ENCODE measurements at places on chromosomes 6 and 20.

DNA sequence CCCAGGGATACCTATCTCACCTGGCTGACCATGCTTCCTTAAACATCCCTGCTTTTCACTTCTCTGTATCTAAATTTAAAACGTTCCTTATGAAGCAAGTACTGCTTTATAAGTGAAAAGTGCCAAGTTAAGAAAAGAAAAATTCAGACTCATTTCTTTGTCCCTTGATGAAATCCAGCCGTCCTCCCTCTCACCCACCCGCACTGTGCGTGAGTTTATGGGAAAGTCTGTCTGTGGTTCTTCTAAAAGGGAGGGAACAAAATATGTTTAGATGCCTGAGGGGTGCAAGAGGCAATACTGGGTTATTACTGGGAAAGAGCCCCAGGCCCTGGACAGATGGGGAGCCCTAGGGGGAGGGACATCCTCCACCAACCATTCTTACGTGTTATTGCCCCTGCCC is 31.2 kb downstream of the SPDEF start:
- no peak for DNase-seq

GRCh38 chr6:105810105-105810921 is 275.8 kb upstream of the PRDM1 start:
- peak; percentile 91 for DNase-seq

GRCh38 chr6:135887069-135887468 is 35.6 kb downstream of the PDE7B start:
- DNase-seq, result no peak

- DNase-seq, result no peak
Measured at GRCh38 chr6:13538600-13538999, 35.8 kb upstream of the SIRT5 start.

DNA sequence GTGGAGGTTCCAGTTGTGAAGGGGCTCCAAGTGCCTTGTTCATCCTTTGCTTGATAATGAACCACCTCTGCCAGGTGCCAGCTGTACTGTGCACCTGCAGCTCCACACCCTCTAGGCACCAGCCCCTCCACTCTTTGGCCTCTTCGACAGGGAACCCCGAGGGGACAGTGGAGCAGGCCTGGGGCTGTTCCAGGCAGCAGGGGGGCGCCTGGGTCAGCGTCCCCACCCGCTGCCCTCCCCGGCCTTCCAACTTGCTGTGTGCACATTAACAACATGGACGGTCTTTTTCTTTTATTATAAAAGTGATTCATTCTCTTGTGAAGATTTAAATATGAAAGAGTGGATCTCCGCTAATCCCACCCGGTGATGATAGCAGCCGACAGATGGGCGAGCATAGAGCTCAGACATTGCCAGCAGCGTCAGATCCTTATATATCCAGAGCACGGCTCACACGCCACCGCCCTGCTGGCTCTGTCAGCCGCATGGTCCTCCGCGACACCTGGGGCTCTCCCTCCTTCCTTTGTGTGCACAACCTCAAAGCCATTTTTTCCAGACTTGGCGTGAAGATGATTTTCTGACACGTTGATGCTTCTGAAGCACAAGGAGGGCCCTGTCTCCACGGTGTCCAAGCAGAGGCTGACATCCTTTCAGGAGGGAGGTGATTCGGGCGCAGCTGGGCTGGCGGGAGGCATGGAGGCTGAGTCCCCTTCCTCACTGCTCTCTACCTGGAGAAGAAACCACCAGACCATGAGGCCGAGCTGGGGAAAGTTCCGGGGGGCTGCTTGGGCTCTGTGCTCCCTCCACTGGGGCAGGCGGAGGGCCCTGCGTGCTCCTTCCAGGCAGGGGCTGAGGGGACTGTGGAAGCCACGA is 22.2 kb upstream of the MRGBP start:
- no peak for DNase-seq

DNA sequence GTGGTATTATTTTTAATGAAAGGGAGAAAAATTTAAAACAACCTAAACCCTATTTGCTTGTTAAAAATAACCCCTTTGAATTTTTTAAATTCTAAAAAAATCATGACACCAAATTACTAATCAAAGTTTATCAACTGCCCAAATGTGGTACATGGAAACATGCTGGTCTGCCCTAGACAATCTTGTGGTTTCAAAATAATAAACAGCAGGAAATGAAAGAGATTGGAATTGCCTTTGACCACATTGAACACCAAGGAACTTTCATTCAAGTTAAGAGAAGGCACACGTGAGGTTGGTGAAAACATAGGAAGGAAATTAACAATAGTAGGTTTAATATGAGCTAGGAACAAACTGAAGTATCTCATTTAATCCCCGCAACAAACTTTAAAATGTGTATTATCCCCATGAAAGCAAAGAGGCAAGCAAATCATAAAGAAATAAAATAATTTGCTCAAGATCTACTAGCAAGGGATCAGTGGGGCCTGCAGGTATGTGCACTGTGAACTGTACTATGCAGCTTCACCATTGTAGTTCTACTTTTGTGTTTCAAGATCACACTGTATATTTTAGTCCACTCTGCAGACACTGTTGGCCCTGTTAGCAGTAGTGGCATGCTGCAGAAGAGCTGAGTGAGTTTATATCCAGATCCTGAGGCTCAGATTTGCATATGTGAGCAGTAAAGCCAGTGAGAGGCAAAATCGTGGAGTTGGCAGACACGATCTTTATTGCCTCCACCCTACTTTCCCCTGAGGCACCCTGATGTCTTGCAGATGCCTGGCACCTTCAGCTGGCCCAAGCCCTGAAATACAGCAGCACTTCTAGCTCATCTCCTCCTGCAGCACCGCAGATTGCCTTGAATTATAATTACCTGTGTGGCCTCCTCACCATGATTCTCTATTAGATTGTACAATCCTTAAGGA is 157.8 kb upstream of the TENT5A start:
- DNase-seq, result no peak

DNA sequence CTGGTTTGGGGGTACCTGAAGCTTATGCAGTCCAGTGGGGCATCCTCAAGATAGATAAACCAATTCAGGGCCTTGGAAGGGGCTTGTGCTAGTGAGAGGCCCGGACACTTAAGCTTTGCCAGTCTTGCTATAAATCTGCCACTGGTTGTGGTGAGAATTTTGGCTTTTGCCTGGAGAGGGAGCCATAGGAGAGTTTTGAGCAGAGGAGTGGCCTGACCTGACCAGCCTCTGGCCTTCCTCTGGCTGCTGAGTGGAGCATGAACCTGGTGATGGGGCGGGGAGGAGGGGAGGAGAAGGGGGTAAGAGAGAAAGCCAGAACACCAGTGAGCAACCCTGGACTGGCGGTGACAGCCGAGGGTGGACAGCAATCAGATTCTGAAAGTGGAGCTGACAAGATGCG is 7.1 kb downstream of the TMEM74B start:
- no peak for DNase-seq

GRCh38 chr6:36038120-36038876 is 10.7 kb downstream of the MAPK14 start:
- DNase-seq, result no peak

- DNase-seq, result peak; percentile 97
Measured at GRCh38 chr6:80638213-80639055, 532.0 kb downstream of the BCKDHB start.

DNA sequence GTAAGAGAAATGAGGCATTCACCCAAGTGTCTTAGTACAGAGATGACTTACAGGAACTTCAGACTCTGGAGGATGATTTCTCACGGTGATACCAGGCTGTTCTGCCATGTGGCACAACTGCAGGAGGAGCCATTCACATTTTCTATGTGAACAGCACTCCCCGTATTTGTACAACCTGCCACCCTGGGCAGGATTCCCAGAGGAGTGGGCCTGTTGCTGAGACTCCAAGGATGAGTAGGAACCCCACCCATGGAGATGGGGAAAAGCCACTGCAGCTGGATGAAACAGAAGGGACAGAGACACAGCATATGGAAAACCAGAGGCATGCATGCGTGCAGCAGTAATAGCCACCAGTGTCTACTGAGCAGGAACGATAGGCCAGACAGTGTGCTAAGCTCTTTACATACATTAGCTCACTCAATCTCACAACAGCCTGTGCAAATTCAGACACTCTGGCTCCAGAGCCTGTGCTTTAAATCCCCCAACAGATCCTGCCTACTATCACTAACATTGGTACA is 48.0 kb upstream of the PTPRT start:
- DNase-seq, result no peak

DNA sequence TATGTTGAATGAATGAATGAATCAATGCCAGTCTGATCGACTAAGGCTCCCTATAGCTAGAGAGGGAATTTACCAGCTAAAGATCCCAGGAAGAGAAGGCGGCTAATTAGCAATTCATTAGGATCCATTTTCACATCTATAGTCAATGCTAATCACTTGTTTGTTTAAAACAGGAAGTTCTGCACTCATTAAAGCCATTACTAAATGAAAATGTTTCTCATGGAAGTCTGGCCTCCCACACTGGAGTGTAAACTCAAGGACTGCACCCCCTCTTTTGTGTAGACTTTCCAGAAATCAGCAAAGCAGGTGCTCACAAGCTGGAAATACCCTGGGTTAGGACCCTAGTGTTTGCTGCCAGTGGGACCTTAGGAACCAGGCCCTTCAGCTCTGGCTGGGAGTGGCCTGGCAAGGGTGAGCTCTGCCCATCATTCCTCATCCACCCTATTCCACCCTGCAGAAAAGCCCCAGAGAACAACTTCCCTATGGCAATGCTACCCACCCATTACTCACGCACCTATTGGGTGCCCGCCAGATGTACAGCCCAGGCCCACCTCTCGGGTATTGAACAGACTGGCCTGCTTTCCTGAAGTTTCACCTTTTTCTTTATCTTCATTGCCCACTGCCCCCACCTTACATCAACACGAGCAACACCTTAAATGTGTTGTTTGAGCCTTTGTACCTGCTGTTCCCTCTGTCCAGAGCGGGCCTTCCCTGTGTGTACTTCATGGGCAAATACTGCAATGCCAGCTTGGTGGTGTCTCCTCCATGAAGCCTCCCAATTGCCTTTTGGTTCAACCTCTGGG is 60.8 kb downstream of the TTI1 start:
- DNase-seq, result no peak

DNA sequence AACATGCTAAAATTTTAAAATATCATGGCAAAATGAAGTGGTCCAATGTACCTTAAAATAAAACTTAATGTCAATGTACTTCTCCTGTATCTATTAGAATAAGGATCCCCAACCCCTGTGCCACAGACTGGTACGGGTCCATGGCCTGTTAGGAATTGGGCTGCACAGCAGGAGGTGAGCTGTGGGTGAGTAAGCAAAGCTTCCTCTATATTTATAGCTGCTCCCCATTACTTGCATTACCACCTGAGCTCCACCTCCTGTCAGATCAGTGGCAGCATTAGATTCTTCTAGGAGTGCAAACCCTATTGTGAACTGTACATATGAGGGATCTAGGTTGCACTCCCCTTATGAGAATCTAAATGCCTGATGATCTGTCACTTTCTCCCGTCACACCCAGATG is 86.0 kb downstream of the SLC16A10 start:
- DNase-seq, result no peak

DNA sequence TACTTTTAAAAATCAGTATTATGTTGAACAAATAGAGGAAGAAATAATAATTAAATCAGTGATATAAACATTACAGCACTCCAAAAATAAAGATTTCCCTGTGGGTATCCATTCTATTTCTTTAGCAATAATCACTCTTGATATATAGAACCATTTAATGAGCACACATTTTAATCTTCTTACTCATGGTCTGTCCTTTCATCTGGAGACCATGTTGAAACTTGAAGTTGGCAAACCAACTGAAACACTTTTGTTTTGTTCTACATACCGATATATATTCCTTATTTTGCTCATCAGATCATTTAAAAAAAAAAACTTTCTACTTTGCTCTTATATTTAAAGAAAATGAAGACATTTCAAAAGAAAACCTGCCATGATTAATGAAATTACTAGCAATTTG is 13.4 kb downstream of the C6orf58 start:
- no peak for DNase-seq

GRCh38 chr6:28368522-28368921 is 18.8 kb downstream of the ZKSCAN3 start:
- DNase-seq, result no peak

DNA sequence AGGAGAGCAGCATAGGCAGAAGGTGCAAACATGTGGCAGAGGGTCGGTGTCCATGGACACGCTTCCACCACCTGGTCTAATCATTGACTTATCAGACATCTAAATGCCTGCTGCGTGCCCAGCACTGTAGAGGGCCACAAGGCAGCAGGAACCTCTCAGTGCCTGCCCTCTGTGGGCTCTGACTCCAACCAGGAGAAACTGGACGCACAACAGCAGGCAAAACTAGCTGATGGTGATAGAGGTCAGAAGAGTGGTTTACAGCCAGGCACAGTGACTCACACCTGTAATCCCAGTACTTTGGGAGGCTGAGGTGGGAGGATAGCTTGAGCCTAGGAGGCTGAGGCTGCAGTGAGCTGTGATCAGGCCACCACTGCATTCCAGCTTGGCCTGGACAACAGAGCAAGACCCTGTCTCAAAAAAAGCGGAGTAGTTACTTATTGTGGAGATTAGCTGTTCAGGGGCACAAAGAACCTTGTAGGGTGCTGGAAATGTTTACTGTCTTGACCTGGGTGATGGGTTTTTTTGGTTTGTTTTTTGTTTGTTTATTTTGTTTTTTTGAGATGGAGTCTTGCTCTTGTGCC is 46.5 kb downstream of the PPARD start:
- no peak for DNase-seq

GRCh38 chr6:118309337-118310093 is 238.6 kb upstream of the PLN start:
- DNase-seq, result no peak

- DNase-seq, result no peak
Measured at GRCh38 chr6:119350952-119351372, 1.4 kb upstream of the MAN1A1 start.

DNA sequence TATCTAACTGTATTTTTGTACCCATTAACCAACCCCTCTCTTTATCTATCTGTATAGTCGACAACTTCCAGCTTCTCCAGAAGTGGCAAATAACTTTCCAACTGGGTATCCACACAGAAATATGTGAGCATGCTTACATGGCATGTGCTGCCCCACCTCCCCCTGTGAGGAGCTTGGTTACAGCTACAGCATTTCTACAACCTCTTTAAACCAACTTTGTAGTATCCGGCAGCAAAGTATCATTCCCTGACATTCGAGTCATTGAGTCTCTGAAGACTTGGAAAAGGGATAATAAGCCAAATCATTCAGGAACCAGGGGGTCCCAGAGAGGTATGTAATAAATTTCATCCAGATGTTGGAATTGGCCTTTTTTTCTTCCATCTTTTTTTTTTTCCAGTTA is 48.2 kb upstream of the ASIP start:
- no peak for DNase-seq

- DNase-seq, result no peak
Measured at GRCh38 chr20:924639-925038, 8.5 kb upstream of the ANGPT4 start.

DNA sequence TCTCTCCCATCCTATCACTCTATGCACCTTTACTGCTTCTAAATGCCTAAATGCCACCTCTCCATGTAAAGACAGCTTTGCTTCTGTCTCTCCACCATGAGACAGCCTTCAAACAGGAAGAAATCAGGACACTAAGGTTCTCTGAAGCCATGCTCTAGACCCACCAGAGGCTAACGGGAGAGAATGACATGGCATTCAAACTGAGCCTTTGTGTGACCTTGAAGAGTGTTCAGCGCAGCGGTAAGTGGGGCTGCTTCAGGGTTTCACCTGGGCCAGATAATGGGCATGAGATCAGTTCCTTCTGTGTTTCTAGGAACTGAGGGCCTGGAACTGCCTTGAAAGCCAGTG is 20.1 kb downstream of the FAM50B start:
- DNase-seq, result no peak
